ENCODE measurements at places on chromosomes 11 and 22.

DNA sequence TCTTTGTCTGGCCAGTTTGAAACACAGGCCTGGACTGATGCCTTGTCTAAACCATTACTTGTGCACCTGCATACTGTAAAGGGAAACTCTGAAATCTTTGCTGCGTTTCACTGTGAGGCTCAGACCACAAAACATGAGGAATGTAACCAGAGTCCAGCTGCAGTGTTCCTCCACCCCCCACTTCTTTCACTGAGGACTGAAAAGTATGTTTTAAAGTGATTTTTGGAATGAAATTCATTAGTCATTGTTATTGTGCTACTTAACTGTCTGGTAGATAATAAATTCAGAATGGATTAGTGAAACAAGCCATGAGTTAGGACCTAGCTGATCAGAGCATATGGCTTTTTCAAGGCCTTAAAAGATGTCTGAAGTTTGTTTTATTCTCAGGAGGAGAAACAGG lies 181.2 kb downstream of the WNT11 start:
- DNase-seq: no peak

DNA sequence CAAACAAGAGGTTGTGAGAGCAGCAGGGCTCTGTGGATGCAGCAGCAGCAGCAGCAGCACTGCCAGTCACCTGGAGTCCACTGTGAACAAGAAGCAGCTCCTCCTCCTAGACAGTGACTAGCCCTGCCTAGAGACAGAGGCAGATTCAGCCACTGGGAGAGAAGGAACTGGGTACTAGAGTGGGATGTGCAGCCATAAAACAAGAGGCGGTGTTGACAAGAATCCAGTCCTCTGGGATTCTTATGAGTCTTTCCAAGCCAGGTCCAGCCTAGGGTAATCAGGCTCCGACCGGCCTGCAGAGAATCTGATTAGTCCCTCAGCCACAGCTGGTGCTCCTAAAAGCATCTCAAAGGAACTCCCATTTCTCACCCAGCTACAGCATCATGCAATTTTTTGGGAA lies 83.9 kb upstream of the USP47 start:
- DNase-seq: no peak

DNA sequence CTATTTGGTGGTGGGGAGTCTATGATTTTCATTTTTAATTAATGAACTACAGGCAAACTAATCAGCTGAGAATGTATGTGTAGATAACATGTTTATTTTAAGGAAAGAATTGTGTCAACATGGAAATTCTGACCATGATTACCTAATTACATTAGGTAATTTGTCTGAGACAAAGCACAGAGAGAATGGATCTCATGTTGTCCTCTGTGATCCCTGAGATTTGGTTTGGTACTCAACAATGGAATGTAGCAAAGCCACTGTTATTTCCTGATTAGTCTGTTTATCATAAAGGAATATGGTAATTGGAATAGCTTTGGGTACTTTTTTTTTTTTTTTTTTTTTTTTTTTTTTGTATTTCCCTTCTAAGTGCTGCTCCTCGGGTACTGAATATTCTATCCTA lies 718.8 kb upstream of the ARHGAP42 start:
- no peak for DNase-seq

DNA sequence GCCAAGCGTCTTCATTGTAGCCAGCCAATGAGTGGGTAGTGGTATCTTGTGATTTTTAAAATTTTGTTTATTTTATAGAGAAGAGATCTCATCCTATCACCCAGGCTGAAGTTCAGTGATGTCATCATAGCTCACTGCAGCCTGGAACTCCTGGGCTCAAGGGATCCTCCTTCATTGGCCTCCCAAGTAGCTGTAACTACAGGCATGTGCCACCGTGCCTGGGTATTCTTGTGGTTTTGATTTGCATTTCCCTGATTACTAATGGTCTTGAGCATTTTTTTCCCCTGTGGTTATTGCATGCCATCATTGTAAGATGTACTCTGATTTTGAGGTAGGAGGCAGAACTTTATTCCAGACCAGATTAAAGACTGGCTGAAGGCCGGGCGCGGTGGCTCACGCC lies 2.4 kb upstream of the DENND6B start:
- no peak for DNase-seq

DNA sequence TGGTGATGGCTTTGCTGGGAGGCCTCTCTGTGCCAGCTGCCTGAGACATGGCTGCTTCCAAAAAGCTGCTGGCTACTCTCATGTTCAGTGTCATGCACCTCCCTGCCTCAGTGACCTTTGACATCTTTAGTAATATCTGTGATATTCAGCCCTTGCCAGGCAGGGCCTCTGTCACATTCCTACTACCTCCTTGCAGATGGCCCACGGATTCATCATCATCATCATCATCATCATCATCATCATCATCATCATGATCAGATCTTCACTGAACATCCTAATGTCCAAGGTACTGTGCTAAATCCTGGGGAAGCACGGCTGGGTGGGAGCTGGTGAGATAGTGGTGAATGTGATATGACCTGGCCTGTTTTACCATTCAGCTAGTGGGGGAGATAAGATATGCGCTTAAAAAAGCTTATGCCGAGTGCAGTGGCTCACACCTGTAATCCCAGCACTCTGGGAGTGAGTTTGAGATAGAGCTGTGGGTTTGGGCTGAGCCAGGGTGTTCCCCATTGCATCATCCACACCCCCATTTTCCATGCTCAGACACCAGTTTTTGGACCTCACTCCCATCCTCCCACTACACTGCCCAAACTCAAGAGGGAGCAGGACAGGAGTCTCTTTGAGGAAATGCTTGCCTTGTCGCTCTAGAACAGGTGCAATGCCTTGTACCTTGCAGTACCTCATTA lies 17.1 kb upstream of the TMPRSS13 start:
- no peak for DNase-seq

- no peak for DNase-seq
Measured at GRCh38 chr11:115169251-115169650, 335.0 kb downstream of the CADM1 start.

GRCh38 chr22:49935561-49935960 lies 17.1 kb downstream of the CRELD2 start:
- DNase-seq: no peak

GRCh38 chr11:29317694-29318093 lies 699.1 kb downstream of the KCNA4 start:
- DNase-seq: no peak

GRCh38 chr11:23574149-23574548 lies 713.9 kb upstream of the CCDC179 start:
- DNase-seq: no peak

GRCh38 chr11:25900814-25901213 lies 431.1 kb upstream of the ANO3 start:
- DNase-seq: no peak

GRCh38 chr11:2812371-2812991 lies 73.1 kb downstream of the CDKN1C start:
- no peak for DNase-seq

DNA sequence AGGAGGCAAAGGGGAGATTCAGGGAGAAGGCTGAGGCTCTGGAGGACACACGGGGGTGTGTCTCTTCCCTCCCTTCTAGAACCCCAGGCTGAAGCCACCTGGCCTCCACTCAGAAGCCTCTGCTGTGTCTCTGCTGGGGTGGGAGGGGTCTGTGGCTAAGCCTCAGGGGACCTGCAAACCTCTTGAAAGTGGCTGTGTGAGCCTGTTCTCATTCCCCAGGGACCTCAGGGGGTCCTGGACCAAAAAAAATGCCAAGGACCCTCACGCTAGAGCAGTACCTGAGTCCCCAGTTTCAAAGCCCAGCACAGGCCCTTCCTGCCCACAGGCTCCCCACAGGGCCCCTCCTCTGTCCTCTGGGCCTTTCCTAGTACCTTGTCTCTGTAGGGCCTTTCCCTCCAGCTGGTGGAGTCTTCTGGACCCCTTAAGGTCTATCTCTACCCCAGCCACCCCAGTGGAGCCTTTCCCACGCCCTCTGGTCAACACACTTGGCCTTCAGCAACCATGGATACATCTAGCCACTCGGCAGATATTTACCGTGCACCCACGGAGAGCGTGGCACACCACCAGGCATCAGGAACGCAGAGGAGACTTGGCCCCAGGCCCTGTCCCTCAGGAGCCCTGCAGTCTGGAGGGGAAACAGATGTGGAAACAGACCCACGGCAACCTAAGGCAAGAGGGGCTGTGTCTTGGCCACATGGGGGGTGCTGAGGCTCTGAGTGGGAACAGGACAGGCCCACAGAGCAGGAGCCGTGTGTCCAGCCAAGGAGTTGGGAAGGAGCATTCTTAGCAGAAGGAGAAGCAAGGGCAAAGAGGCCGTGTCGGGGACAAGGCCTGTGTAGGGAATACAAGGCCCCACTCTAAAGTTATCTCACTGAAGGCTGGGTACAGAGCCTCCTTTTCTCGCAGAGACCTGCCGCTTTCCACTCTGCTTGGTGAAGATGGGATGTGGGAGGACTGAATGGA lies 18.5 kb downstream of the PLA2G6 start:
- no peak for DNase-seq

GRCh38 chr22:26674211-26675190 lies 17.1 kb downstream of the MIAT start:
- DNase-seq: no peak

- no peak for DNase-seq
Measured at GRCh38 chr11:67317888-67318555, 14.7 kb downstream of the SSH3 start.

DNA sequence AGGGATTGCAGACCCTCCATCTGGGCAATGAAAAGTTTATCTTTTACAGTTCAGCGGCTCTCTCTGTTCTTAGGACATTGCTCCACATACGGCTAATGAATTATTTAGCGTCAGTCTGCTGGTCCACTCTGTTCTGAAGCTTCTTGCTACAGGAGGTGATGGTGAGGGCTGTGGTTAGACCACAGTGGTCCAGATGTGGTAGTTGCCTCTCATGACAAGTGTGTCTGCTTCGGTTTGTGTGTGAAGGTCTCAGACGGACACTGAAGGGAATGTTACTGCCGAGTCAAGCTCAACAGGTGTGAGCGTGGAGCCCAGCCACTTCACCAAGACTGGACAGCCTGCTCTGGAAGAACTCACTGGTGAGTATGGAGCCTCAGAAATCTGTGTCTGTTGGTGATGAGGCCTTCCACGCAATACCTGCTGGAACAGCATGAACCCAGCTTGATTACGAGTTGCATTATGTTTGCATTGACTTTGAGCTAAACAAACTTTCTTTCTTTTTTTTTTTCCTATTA lies 220.8 kb downstream of the DBX1 start:
- no peak for DNase-seq

GRCh38 chr22:45952151-45952550 lies 24.8 kb downstream of the WNT7B start:
- DNase-seq: no peak

DNA sequence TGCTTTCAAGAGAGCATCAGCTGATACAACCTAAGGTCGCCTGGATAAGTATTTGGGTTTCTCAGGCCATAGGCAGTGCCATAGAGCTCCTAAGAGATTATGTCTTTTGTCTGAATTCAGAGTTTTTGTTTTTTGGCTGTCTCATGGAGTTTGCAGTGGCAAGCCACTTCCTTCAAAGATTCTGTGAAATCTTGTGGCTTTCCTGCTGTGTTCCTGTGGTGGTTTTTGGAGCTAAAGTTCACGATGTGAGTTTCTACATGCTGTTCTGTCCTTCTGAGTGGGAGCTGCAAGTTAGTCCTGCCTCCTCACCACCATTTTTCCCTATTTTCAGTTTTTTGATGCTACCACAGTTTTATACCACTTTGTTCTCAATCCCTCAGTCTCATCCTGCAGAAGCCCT lies 111.4 kb downstream of the COMMD9 start:
- DNase-seq: no peak

GRCh38 chr11:97454988-97455387 lies 1065.2 kb downstream of the JRKL start:
- DNase-seq: no peak

- DNase-seq: no peak
Measured at GRCh38 chr11:10314199-10315072, 9.6 kb downstream of the ADM start.

GRCh38 chr11:20712912-20713311 lies 43.5 kb downstream of the NELL1 start:
- DNase-seq: no peak

DNA sequence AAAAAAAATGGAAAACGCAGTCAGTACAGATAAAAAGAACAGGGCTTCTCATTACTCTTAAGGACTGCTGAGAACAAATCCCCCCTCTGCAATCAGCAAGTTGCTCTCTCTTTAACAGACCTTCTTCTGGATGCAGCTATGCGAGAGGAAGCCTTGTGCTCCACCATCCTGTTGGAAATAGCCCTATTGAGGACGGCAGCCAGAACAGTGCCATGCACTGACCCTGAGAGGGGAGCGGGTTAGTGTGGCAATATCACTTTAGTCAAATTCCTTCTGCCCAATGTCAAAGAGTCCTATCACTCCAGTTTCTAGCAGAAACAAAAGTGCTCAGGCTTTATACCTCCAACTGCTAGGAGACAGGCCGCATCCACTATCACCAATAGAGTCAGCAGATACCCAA lies 6.9 kb downstream of the RBM4B start:
- no peak for DNase-seq

DNA sequence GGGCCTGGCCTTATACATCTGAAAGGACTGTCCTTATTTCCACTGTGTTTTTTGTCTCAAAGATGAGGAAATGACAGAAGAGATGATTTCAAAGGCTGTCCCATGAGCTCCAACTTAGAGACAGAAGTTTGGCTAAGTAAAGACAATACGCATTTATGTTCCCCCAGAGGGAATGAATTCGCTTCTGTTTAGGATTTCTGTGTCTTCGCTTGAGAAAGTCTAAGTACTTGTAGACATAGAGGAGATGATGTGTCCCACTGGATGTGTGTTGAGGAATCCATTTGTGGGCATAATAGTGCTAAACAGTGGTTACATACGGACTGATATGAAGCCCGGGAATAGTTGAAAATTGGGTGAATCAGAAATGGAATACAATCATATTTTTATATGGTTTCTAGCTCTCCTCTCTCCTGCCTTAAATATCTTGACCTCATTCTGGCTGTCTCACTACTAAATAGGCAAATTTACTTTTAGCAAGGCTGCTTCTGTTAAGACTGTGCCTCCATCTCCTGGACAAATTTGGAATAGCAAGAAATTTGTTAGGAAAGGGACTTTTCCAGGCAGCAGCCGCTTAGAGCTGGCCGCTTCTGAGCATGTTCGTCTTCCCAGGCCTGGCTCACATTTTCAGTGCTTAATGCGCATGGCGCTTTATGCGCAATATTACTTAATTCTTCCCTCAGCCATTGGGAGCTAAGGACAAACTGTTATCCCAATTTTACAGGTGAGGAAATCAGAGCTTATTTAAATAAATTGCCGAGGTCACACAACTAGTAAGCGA lies 1.9 kb upstream of the PEX26 start:
- DNase-seq: no peak

DNA sequence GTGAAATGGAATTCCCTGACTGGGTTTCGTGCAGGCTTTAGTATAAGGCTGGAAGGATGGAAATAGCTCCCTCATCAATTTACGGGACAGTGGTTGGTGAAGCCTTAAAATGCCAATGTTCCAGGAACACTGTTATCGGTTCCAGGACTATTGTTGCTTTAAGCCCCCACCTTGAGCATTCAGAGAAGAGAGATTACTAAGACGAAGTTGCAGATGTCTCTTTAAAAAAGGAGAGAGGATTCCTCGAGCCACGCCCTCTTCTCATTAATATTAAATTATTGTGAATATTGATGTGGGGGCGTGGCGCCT lies 195 bp upstream of the CREB3L1 start:
- no peak for DNase-seq

GRCh38 chr22:41382610-41383009 lies 868 bp downstream of the TEF start:
- no peak for DNase-seq

GRCh38 chr11:61507962-61508861 lies at the start of gene LRRC10B:
LRRC10B (plus strand) TSS chr11:61508749; CDS start chr11:61508999, 250 bp downstream.
- DNase-seq: no peak

GRCh38 chr22:49073873-49074417 lies 753.7 kb downstream of the BRD1 start:
- no peak for DNase-seq

- DNase-seq: no peak
Measured at GRCh38 chr22:31142285-31142684, 2.0 kb upstream of the PLA2G3 start.

- DNase-seq: no peak
Measured at GRCh38 chr11:13899603-13900002, 62.9 kb upstream of the SPON1 start.

Data from cortex of kidney (tissue), 1 donor.